A549 treated with ZK216348 at 1 μM for 4 hours (cell line): ENCODE measurements at places on chromosomes 2 and 18. TPM values are rescaled to one million over a fixed set of nuclear protein-coding genes. Genes with fewer than 3 reads are reported as not detected.

Gene CLEC4F
- total RNA-seq: not detected in 5 replicates

Gene CHN1
- 18.0 to 21.7 TPM (median 19.0 TPM) in 5 replicates for total RNA-seq

Gene DYTN
- total RNA-seq: not detected in 5 replicates

Gene PMS1
- 5.7 to 8.6 TPM (median 8.0 TPM) in 5 replicates for total RNA-seq

Gene CHRNG
- not detected in 5 replicates for total RNA-seq

Gene SLC9A4
- total RNA-seq: not detected in 5 replicates

Gene TMEM247
- total RNA-seq: not detected in 5 replicates

Gene REG1A
- total RNA-seq: not detected in 5 replicates

Gene LYPD6B
- not detected in 5 replicates for total RNA-seq

Gene CROCC2
- total RNA-seq: not detected in 5 replicates

Gene CTAGE1
- not detected in 5 replicates for total RNA-seq

Gene NPAS2
- total RNA-seq: 54.8 to 101 TPM (median 89.3 TPM) in 5 replicates

Gene ELOA2
- total RNA-seq: not detected in 5 replicates

Gene AQP12B
- not detected in 5 replicates for total RNA-seq

Gene TUBA3D
- 0.78 to 1.7 TPM (median 0.90 TPM) in 5 replicates for total RNA-seq

Gene PLGLB2
- total RNA-seq: 0.36 to 0.42 TPM in 2 of 5 replicates, not detected in the others

Gene CFAP65
- total RNA-seq: 0.11 to 0.23 TPM (median 0.18 TPM) in 5 replicates

Gene CRYBA2
- total RNA-seq: not detected in 5 replicates

Gene ZNF396
- total RNA-seq: 0.57 to 1.2 TPM (median 0.74 TPM) in 5 replicates

Gene FBXO48
- 0.35 to 0.71 TPM (median 0.56 TPM) in 5 replicates for total RNA-seq

Gene HYCC2
- 3.2 to 6.0 TPM (median 3.8 TPM) in 5 replicates for total RNA-seq

Gene PJVK
- 0.99 to 2.8 TPM (median 2.1 TPM) in 5 replicates for total RNA-seq

Gene TUBA4B
- 0.26 to 0.33 TPM (median 0.27 TPM) in 3 of 5 replicates, not detected in the others for total RNA-seq

Gene CAPN14
- 0.06 to 0.07 TPM in 2 of 5 replicates, not detected in the others for total RNA-seq

Gene ASTL
- not detected in 5 replicates for total RNA-seq

Gene SLC23A3
- total RNA-seq: 0.28 to 0.80 TPM (median 0.46 TPM) in 5 replicates

Gene PROKR1
- not detected in 5 replicates for total RNA-seq

Gene VWA3B
- 0.33 TPM in 1 of 5 replicates, not detected in the others for total RNA-seq

Gene HAAO
- not detected in 5 replicates for total RNA-seq

Gene FSHR
- not detected in 5 replicates for total RNA-seq

Gene IGFBP2
- total RNA-seq: 57.5 to 90.1 TPM (median 86.0 TPM) in 5 replicates
